ENCODE measurements at places on chromosomes 4 and X.

- peak; percentile 58 for DNase-seq
Measured at GRCh38 chrX:42714981-42715700, 62.8 kb downstream of the PPP1R2C start.

GRCh38 chr4:26020881-26021280 lies 106.9 kb downstream of the SMIM20 start:
- DNase-seq, result no peak

DNA sequence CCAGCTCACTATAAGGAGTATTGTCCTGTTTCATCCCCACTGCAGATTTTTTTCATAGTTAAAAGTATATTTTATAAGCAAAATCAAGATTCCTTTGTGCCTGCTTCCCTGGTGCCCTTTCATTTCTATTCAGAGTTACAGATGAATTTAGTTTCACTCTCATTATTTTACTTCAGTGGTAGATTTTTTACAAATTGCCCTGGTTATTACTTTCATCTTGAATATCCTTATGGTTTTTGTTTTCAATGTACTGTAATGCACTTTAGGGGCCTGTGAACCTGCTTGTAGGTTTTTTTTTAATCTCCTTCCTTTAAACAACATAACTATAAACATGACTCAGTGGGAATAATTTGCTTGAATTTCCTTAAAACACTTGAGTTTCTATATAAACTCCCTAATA lies 126.8 kb downstream of the GPR143 start:
- no peak for DNase-seq

GRCh38 chr4:160510928-160511327 lies 1408.0 kb downstream of the RAPGEF2 start:
- no peak for DNase-seq

DNA sequence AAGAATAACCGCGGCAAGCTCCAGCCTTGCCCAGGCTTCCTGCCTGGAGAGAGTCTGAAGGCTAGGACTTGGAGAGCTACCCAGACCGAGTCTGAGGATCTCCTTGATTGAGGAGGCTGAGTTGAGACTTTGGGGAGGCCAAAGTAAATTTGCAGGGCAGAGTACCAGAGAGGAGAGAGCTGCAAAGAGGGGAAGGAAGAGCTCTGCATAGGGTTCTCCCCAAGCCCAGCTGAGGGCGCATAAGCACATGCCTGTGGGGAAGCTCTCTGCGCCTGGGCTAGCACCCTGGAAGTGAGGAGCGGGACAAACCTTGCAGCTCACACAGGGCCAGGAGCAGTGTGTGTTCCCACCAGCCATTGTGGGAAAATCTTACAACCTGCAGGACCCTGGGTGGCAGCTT lies 56.1 kb downstream of the FAM193A start:
- no peak for DNase-seq

DNA sequence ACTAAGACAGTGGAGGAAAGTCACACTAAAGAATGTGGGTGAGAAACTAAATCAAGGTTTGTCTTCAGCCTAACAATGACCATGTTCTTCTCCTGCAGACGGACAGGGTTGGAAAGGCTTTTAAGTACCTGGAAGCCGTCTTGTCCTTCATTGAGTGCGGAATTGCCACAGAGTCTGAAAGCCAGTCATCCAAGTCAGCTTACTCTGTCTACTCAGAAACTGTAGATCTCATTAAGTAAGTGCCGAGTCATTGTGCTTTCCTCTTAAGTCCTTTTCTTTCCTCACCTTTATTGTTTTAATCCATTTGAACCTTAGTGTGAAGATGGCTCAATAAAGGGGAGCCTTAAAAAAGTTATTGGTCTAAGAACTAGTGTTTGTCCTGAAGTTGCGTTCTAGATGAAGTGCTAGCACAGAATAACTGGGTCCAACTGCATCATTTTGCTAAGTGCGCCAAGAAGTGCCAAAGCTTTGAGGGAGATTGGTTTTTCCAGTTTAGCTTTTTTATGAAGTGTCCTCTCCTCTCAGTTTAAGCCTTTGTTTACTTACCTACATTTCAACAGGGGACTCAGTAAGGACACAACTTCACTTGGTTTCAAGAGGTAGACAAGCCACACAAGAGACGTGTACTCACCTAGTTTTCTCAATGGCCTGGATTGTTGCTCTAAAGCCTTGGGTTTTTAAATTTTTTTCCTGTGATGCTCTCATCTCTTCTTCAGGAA lies 89.3 kb downstream of the KLHL8 start:
- no peak for DNase-seq

DNA sequence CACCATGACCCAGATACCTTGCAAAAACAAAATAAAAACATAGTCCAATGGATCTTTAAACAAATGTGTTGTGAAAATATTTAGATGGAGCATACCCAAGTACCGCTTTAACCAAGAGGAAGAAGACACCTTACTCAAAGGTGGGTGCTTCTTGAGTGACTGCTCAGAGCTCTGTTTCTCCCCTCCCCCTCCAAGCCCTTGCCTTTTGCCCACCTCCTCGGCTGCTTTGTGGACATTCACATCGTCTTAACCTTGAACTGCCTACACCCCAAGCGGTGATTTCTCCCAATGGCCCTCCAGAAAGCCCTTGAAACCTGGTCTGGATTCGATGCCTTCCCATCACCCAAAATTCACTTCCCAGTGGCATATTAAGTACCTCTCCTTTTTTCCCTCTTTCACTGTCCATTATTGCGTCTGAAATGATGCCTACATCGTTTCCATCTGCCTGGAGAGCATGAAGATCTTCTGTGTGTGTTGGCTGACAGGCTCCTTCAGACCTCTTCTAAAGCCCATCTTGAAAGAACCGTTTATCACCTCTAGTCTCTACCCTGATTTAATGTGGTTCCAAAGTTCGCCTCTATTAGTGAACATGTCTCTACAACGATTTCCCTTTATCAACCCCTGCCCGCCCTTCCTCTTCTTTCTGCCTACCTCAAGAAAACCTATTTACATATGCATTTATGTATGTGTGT lies 968 bp downstream of the GPRIN3 start:
- no peak for DNase-seq

GRCh38 chr4:132770776-132771175 lies 378.3 kb upstream of the PCDH10 start:
- no peak for DNase-seq

- no peak for DNase-seq
Measured at GRCh38 chr4:100340512-100341485, 150.5 kb upstream of the DDIT4L start.

- no peak for DNase-seq
Measured at GRCh38 chr4:79492148-79492547, 84.1 kb upstream of the GK2 start.

Measured in left lobe of liver (tissue), 2 donors.